Astrocyte of the cerebellum (primary cell): ENCODE measurements at places on chromosomes 5 and 9.

- no peak for DNase-seq
Observed at GRCh38 chr5:153513156-153513555, 22.7 kb downstream of the GRIA1 start.

DNA sequence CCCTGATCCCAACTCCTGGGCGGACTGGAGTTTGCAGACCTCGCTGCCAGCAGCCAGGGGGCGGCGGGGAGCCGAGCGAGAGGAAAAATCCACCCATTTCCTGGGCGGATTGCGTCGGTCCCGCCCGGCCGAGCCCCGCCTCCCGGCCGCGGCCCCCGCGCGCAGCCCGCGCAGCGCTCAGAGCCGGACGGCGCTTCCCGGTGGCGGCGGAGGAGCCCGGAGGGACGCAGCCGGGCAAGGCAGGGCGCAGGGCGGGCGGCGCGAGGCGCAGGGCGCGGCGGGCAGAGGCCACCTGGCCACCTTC is at the start of gene OLFM1:
TSS of gene OLFM1 (plus strand) at position 180 of the 304 bp plus-strand sequence. CDS start 322 bp downstream, outside the sequence.
- DNase-seq = no peak

DNA sequence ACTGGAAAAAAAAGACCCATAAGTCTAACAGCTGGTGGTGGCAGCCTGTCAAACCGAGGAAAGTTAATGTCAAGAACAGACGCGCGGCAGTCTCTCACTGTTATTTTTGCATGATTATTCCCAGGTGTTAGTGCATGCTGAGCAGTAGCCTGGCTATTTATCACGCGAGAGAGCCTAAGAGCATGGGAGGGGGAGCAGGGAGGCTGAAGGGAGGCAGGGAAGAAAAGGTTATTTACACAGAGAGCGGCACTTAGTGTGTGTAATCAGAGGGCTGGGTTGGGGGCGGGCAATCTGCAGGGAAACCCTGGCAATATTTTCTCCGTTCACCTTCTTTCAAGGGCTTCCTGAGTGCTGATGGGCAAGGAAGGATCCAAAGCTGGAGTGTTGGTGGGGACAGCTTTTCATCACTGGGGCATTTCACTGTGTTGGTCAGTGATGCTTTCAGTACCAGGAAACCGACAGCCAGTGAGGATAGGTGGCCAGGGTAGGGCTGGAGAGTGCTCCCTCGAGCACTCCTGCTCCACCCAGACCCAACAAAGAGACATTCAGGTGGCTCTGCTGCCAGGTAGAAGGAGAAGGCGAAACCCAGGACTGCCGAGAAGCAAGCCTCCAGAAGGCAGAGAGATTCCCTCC is 39.6 kb downstream of the ZNF608 start:
- peak; percentile 19 for DNase-seq

DNA sequence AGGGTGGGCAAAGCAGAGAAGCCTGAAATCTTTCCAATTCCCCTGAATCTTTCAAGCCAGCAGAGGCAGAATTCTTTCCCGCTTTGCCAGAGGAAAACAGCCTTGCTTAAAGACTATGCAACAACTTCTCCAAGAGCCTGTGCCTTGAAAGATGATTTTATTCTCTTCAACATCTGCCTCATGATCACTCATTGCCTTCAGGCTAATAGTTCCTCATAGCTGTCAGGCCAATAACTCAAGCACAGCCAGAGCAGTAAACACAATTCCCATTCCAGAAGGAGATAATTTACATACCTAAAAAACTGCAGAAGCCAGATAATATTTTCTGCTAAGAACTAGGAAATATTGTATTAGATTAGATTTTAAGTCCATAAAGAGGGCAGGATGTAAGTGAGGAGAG is 92.3 kb upstream of the PUM3 start:
- DNase-seq = no peak

DNA sequence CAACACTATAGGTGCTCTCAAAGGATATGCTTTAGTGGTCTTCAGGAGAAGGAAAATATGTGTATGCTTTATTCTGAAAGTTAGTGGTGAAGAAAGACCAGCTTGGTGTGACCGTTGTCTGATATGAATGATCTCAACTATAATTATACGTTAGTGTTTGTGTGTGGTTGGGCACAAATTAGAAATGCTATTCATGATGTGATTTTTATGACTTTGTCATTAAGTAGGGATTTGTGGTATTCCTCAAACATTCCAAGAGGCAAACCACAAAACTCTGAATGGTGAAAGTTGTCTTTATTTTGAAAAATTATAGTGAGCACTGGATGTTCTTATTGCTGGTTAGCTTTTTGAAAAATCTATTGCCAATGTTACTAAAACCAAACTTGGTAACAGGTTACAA is 6.2 kb upstream of the F2R start:
- DNase-seq = peak; percentile 83

DNA sequence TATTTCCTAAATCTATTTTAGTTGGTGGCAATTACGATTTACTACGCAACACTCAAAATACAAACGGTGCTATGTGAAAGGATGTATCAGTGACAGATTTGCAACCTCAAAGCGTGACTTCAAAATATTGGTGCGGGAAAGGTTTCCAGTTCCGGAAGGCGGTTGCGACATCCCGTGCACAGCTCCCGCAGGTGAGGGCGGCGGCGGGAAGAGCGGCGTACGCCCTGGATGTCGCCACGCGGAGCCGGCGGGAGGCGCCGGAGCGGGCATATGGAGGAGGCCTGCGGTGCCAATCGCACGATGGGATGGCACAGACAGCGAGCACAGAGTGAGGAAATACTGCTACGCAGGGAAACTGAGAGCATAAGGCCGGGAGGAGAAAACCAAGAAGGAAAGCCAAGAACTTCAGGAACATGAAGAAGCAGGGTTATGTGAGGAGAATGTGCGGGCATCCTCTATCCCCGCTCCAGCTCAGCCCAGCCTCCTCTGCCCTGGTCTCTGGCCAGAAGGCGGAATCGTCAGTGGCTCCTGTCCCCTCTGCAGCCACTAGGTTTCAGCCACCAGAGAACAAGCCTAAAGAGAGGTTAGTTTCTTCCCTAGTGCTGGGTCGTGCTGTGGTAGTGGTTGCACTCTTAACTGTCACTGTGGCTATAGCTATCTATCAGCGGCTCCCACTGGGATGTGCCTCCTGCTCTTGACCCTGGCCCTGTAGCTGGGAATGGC is 378.1 kb upstream of the TLE4 start:
- no peak for DNase-seq

- no peak for DNase-seq
Observed at GRCh38 chr5:2833556-2833955, 82.1 kb upstream of the IRX2 start.

DNA sequence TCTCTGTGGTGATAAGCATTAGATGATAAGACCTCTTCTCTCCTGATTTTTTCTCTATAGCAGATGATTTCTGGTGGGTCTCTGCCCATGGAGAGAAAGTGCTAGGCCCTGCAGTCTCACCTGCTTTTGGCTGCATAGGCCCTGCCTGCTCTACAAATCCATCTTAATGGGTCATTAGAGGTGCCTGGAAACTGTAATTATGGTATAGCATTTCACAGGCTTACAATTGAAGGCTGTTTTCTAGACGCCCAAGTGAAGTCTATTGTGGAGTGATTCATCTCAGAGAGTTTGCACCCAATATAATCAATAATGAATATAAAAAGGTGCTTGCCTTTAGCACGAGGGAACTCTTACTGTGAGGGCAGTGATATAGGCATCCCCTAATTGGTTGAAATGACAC is 33.8 kb downstream of the NEUROG1 start:
- DNase-seq = no peak

- no peak for DNase-seq
Observed at GRCh38 chr5:112933651-112934365, 11.8 kb upstream of the REEP5 start.

DNA sequence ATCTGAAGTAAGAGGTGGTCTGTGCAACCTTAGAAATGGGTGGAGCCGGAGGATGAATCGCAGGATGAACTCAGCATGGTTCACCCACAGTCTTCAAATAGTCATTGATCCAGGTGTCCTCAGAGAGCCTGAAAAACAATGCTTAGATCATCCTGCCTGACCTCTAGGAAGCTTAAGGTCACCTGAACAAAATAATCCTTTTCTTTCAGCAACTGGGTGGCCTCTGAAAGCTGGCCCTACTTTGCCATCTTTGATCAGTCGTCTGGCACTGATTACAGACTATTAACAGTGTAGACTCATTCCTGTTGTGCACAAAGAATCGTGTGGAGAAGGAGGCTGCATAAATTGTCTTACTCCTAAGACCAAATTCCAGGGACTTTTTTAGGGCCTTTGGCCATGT is 50.7 kb downstream of the PIP5K1B start:
- DNase-seq = no peak

DNA sequence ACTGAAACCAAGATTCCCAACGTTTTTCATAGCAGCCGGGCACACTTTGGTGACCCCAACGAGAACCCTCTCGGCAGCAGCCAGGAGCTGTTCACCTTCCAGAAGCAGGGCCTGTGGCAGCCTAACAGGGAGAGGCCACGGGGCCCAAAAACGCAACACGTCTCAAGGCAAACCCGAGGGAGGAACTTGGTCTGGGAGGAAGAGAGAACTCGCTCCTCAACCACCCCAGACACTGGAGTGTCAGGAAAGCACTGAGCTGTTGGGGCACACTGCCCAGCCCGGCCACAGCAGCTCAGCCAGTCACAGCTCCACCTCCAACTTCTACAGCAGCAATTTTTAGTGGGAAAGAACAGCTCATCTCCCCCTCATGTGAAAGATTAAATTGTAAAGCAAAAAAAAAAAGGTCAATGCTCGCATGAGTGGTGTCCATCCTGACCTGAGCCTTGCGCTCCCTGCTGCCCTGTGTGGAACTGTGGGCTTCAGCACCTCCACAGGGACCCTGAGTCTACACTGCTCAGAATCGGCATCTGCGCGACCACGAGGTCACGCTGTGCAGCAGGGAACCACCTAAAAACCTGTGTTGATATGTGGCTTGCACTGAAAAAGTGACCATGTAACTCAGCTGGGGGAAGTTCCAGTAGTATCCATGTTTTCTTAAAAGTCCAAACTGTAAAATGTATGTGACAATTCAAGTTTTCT is 55.0 kb downstream of the IPPK start:
- DNase-seq = no peak

DNA sequence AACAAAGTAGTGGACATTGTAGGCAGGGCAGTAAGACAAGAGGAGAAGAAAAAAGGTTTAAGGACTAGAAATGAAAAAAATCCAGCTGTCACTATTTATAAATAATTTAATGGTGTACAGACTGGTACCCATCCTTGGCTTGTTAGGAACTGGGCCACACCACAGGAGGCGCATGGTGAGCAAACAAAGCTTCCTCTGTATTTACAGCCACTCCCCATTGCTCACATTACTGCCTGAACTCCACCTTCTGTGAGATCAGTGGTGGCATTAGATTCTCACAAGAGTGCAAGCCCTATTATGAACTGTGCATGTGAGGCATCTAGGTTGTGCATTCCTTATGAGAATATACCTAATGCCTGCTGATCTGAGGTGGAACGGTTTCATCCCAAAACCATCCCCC is 62.6 kb upstream of the DMAC1 start:
- DNase-seq = no peak

DNA sequence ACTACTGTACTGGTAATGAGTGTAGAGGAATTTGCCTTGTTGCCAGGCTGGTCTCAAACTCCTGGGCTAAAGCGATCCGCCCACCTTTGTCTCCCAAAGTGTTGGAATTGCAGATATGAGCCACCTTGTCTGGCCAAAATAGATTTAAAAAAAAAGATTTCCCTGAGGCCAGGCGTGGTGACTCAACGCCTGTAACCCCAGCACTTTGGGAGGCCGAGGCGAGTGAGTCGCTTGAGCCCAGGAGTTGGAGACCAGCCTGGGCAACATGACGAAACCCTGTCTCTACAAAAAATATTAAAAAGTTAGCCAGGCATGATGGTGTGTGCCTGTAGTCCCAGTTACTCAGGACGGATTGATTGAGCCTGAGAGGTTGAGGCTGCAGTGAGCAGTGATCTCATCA is 62.5 kb downstream of the IPO11 start:
- DNase-seq = peak; percentile 36

DNA sequence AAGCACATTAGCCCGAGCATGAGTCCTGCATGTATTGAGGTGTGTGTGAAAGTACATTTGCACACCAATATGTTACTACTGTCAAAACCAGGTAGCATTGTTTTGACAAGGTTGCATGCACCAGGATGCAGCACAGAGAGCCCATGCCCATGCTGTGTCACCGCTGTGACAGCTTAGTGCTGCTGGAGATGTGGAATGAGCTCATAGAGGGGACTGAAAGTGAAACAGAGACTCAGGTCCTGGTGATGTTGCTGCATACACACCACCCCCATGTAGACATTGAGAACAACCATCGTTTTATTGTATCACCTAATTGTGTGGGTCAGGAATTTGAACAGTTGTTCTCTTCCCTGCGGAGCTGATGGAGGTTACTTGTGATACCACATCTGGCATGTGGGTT is 53.0 kb downstream of the GADD45G start:
- DNase-seq = no peak

DNA sequence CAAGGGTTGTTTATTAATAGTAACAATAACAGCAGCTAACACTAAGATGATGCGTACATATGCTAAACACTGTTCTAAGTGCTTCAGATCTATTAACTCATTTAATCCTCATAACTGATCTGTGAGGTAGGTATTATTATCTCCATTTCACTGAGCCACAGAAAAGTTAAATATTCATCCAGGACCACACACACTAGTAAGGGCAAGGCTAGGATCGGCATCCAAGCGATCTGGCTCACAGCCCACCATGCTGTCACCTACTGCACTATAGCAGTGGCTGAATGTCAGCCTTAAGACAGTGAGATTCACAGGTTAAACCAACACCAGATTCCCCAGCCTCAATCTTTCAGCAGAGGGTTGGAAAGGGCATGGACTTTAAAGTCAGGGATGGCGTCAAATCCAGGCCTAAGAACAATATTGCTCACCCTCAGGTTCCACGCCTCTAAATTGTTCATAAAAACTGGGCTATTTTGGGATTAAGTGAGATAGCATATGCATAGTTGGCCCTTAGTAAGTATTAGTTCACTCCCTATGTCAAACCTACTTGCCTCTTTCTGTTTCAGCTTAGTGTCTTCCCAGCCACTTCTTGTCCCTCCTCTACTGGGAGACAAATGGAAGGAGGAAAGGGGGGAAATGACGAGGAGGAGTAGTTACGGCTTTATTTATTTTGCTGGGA is 150.8 kb downstream of the MAPKAP1 start:
- no peak for DNase-seq
